ENCODE measurements at places on chromosomes 12 and 14.

DNA sequence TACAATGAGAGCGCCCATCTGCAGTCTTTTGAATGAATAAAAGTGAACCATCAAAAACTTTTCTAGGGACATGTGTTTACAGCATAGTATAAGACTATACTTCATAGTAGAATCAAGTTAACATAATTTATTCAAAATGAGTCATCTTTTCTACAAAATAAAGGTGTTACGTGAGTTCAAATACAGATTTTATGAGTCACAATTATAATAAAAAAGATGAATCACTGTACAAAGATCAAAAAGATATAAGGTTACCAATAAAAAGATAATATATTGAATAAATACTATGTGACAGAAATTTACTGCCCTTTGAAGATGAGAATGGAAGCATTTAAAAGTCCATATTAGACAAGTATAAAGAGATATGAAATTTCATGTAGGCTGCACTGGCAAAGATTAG is 2.8 kb downstream of the MBIP start:
- DNase-seq: no peak

DNA sequence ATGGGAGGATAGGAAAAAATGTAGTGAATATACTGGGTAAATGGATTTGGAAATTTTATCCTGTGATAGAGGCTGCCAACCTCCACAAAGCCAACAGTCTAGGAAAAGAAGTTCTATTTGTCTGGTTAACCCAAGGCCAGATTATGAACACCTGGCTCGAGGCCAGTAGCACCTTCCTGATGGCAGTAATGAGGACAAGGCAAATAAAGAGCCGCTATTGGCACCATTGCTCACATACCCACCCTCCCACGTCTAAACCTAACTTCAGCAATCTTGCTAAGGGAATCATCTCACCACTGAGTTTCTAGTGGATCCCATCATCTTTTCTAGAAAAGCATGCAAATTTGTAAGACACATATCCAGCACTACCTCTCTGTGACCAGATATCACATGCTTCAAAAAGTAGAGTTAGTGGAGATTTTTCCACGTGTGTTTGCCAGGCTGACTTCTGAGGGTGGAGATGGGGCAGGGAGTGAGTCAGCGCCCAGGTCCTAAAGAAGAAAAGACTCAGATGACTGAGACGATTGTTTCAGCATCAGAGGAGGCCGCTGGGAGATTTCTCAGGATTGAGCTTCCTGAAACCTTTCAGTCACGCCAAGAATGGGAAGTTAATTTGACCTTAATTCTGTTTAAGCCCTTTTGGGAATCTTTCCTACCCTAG is 362.9 kb downstream of the EMP1 start:
- no peak for DNase-seq

DNA sequence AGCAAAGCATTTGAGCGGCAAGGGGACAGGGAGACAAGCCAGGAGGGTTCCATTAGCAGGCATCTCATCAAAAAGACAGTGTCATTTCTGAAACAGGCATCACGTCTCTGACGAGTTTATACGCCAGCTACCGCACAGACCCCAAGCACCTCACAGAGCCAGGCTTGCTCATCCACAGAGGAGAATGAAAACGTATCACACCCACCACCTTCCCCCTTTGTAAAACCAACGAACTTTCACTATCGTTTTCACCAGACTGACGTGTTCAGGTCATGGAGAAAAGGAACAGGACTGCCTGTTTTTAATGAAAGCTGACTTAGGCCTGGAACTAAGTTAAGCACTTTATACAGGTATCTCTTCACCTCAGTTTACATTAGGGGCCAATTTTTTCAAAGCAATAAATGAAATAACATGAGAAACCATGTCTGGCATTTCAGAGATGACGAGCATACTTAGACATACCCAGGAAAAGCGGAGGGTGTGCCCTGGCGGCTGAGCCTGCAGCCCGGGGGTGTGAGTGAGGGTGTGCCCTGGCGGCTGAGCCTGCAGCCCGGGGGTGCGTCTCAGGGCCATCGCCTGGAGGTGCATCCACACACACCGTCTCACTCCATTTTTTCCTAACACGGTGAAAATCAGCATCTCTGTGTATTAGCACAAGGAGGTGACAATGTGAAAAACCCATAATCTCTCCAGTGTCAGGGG is 41.9 kb downstream of the STX2 start:
- DNase-seq: peak; percentile 28

- DNase-seq: no peak
Observed at GRCh38 chr12:56097738-56098137, 6.6 kb upstream of the PA2G4 start.

DNA sequence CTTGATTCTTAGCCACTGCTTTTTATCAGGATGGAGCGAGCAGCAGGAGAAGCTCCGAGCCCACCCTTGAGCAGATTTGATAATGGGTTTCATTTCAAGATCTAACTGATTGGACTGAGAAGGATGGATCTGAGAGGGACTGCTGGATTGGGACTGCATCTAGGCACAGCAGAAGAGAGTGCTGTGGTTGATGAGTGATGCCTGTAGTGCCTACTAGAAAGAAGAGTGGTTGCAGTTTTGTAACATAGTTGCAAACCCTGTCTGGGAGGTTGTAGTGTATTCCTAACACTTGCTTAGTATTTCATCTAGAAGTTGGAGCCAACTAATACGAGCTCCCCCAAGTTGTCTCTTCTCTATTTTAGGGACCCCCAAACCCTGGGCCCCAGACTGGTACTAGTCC is 88.7 kb downstream of the ASCL1 start:
- DNase-seq: no peak

DNA sequence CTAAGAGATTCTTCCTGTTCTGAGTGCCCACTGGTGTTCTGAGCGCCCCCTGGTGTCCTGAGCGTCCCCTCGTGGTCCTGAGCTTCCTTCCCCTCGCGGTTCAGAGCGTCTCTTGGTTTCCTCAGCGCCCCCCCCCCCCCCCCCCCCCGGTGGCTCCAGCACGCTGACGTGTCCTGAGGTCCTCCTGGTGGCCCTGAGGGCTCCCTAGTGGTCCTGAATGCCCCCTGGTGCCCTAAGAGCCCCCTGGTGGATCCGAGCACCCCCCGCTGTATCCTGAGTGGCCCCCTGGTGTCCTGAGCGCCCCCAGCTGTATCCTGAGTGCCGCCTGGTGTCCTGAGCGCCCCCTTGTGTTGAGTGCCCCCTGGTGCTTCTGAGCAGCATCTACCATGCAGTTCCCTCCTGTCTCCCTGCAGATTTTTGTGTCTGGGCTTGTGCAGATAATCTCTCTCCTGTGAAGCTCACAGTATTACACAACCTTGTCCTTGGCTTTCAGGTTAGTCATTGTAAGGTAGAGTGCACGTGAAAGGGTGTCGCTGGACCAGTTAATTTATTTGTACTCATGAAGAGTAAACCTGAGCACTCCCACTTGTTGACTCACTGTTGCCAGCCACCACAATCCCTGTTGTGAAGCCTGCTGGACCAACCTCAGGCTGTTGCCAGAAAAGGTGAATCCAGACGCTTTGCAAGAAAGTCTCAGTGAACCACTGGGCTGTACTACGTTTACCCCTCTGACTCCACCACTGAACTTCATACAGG is 1168.4 kb downstream of the TMEM121 start:
- DNase-seq: peak; percentile 90

- no peak for DNase-seq
Observed at GRCh38 chr12:100564090-100564489, 9.4 kb upstream of the GAS2L3 start.

GRCh38 chr14:75822522-75823141 is 159.2 kb downstream of the TGFB3 start:
- no peak for DNase-seq

GRCh38 chr14:86038387-86039042 is 508.6 kb downstream of the FLRT2 start:
- peak; percentile 35 for DNase-seq

DNA sequence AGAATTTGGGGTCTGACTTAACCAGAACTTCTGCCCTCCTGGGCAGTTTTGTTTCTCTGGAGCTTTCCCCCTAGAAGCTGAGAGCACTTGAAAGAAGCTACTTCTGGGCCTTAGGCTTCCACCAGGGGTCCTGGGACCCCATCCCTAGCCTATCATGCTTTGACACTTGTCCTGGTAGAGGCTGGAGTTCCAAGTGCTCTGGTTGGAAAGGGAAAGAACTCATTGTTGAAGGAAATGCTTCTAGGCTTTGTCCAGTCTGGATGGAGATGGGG is 1.4 kb upstream of the COL2A1 start:
- DNase-seq: no peak

- DNase-seq: no peak
Observed at GRCh38 chr12:128606538-128606937, 217.2 kb downstream of the SLC15A4 start.

GRCh38 chr14:21846227-21846885 is 172.7 kb upstream of the OR4E1 start:
- DNase-seq: peak; percentile 69

DNA sequence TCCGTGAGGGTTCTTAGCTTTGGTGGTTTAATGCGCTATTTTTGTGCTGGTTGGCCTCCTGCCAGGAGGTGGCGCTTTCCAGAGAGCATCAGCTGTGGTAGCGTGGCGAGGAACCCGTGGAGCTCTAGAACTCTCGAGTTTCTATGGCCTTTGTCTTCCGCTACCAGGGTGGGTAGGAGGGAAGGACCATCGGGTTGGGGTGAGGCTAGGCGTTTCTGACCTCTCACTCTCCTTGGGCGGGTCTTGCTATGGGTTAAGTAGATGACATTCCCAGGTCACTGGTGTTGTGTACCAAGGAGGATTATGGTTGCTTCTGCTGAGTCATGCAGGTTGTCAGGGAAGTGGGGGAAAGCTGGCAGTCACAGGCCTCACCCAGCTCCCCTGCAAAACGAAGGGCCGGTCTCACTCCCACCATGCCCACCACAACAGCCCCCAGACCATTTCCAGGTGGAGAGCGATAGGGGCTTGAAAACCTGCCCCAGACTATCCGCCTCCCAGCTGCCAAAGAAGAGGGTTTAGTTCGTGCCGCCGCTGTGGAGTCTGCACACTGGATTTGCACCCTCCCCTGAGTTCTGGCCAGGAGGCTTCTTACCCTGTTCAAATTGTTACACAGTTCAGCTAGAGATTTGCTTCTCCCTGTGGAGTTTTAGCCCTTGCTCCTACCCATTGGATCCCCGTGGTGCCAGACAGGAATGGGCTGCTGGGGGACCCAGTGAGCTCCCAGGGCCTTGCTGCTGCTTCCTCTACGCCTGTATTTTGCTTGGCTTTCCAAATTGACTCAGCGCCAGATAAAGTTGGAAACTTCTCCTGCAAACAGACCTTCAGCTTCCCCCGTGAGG is 21.9 kb downstream of the RNFT2 start:
- peak; percentile 18 for DNase-seq

GRCh38 chr14:55448141-55448614 is 7.8 kb upstream of the TBPL2 start:
- no peak for DNase-seq

DNA sequence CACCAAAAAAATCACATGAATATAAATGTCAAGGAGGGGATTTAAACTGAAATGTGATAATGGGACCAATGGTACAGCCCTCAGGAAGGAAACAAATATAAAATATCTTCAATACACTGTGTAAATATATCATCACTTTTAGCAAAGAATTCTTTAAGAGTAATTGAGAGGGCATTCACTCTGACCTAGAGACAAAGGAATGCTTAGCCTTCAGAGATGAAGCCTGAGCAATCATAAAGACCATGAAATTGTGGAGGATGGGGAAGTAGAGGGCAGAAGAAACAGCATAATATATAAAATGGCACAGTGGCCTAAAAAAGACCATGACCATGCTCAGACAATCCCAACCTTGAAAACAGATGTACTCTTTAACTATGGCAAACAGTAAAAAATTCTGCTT is 20.4 kb downstream of the YAF2 start:
- DNase-seq: no peak

GRCh38 chr12:88590851-88591250 is 10.6 kb upstream of the KITLG start:
- no peak for DNase-seq

- DNase-seq: no peak
Observed at GRCh38 chr14:76908834-76909233, 82.6 kb downstream of the LRRC74A start.

DNA sequence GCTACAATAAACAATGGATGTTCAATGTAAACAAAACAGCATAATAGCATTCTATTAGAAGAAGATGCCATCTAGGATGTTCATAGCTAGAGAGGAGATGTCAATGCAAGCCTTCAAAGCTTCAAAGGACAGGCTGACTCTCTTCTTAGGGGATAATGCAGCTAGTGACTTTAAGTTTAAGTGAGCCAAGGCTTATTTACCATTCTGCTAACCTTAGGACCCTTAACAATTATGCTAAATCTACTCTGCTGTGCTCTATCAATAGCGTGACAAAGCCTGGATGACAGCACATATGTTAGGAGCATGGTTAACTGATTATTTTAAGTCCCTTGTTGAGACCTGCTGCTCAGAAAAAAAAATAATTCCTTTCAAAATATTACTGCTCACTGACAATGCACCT is 106.0 kb upstream of the SSTR1 start:
- DNase-seq: no peak

DNA sequence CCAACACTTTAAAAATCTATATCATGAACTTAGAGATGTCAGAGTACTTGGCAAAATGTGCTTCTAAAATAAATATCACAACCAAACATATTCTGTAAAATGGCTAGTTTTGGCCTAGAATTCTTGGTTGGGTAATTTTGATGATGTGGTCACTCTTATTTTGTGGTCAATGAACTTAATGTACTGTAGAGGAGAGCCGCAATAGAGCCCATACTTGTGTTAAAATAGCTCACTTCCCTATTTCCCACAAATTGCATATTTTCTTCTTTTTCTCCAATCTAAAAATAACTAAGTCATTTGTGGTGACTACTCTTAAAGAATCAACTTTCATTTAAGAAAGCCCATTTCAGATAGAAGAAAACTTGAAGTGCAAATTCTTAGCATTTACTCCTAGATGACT is 619.4 kb downstream of the CCER1 start:
- peak; percentile 14 for DNase-seq

GRCh38 chr14:81485781-81486180 is 47.9 kb downstream of the SEL1L start:
- no peak for DNase-seq

GRCh38 chr14:54789166-54789565 is 113.5 kb downstream of the GCH1 start:
- no peak for DNase-seq

DNA sequence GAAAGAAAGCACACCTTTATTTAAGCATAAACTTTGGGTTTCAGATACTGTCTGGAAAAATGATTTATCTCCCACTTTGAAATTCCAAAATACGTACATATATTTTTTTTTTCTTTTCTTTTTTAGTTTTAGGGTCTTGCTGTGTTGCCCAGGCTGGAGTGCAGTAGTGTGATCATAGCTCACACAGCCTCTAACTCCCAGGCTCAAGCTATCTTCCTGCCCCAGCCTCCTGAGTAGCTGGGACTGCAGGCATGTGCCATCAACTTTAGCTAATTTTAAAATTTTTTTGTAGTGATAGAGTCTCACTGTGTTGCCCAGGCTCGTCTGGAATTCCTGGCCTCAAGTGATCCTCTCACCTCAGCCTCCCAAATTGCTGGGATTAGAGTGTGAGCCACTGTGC is 45.9 kb upstream of the PAPLN start:
- DNase-seq: no peak

DNA sequence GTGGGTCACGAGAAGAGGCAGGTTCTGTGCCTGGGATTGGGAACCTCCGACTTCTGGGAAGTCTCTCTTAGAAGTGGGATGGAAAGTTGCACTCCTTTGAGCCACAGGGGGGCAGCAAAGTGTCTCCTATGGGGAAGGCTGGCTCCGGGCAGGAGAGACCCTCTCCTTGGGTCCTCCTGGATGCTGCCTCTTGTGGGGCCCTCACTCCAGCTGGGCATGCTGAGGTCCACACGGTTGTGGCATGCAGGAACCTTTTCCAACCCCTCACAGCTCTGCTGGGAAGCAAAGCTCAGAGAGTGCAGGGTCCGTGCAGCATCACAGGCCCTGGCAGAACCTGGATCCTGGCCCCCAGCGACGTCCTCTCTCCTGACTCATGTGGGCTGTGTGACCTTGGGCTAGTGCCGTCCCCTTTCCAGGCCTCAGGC is 17.4 kb downstream of the SDSL start:
- DNase-seq: peak; percentile 39
